Cortex of kidney (tissue), 1 donor: ENCODE measurements at places on chromosomes 7 and 10.

DNA sequence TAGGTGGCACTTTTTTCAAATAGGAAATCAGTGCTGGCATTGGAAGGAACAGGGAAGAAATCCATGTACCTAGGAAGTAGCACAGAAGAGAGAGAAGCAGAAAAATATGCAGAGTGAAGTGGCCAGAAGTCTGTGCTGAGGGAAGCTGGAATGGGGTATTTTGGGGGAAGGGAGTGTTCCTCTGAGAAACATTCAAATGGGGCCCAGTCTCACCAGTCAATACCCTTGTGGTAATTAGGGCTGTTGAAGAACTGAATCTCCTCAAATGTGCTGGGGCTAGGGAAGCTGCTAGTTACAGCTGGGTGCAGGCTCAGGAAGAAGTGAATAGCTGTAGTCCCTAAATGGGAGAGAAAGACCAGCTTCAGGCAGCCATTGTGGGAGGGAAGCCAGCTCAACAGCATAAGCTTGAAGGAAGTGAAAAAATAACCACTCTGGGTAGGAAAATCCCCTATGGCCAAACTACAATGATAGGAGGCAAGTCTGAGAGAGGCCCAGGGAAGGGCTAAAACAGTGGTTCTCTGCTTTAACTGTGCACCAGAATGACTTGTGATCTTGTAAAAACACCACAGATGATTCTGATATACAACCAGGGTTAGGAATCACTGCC is 7.6 kb downstream of the NDST2 start:
- no peak for DNase-seq

DNA sequence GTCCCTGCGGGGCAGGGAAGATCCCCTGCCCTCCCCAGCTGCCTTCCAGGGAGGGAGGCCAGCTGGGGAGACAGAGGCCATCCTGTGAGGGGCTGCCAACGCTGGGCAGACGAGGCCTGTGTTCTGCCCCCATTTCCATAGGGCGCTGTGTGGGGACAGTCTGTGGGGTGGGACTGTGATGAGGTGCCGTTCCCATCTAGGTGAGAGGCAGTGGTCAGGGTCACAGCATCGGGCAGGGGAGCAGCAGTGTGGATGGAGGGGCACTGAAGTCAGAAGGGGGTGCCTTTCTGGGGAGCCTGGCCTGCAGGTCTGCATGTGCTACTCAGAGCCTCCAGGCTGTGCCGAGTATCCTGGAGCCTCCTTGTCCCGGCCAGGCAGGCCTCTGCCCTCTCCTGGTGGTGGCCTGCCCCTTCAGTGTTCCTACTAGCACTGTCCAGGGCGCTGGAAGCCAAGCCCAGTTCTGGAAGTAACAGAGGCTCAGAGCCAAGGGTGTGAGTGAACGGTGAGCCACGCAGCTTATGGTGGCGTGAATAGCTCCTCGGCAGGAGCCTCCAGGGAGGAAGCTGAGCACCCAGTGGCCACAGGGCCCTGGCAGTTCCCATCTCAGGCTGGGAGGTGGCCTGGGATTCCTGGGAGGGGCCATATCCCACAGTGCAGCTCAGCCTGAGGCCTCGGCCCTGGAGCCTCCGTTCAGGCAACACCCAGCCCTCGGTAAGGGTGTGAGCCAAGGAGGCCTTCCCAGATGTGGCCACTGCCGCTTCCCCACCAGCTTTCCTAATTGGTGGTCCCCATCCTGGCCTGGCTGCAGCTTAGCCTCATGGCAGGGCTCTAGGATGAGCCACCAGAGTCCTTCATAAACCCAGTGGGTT is 23.3 kb upstream of the CSGALNACT2 start:
- no peak for DNase-seq

GRCh38 chr10:88027570-88027969 is 164.1 kb downstream of the PTEN start:
- no peak for DNase-seq

DNA sequence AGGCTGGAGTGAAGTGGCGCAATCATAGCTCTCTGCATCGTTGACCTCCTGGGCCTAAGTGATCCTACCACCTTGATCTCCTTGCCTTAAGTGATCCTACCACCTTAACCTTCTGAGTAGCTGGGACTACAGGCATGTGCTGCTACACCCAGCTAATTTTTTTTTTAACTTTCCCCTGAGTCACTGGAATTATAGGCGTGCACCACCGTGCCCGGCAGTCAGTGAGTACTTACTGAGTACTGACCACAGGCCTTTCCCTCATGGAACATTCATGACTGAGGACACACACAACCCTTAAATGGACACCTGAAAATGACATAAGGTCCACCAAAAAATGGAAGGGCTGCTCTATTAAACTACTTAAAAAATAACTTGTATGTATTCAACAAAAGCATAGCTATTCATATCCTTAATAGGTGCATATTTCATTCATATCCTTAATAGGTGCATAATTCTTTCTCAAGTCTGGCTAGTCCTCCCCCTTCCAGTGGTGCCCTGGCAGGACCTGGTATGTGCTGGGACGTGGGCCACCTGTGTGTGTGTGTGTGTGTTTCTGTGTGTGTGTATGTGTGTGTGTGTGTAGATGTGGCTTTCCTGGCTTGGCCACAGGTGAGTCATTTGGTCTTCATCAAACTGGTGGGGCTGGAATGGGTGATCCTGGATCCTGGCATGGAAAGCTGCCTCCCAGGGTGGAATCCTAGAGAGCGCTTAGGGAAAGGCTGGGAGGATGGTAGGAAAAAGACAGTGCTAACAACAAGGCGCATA is 3.5 kb downstream of the FAM180A start:
- DNase-seq, result no peak

GRCh38 chr10:15661574-15661973 is 58.1 kb downstream of the ITGA8 start:
- no peak for DNase-seq

DNA sequence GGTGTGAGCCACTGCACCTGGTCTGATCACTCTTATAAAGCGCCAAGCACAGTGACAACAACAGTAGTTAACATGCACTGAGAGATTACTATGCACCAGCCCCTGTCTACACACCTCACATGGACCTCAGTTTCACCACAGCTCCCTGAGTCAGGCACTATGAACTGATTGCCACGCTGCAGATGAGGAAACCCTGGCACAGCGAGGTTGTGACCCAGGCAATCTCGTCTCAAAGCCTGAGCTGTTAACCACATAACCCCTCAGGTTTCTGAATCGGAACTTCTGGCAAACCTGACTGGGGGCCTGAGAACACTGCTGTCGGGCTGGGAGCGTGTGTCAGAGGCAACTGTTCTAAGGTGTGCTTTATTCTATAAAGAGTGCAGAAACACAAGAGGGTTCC is 150.8 kb downstream of the RNF216 start:
- no peak for DNase-seq

DNA sequence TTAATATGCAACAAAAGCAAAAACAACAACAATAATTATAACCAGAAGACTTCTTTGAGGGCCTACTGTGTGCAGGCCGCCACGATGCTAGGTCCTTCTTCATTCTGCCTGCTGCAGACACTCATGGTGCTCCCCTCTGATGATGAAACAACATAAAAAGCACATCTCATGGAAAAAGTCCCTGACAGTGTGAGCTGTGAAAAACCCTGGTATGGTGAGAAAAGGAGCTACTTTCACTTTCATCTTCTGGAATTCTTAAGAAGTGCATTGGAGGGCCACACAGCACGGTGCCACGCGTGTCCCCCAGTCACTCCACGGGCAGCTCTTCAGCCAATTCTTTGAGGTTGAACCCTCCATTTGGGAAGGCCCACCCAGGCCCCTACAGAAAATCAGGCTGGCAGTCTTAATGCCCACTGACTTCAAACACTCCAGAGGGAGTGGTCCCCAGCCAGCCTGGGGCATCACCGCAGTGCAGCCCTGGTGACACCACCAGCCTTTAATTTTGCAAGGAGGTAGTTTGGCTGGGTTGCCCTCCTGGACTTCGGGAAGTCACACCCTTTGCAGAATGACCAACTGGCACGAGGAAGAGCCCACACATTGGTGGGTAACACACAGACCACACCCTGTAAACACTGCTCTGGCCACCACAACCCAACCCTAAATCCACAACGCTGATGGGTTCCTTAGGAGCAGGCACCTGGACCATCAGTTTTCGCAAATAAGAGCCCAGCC is 7.7 kb downstream of the KCNMA1 start:
- DNase-seq, result no peak

DNA sequence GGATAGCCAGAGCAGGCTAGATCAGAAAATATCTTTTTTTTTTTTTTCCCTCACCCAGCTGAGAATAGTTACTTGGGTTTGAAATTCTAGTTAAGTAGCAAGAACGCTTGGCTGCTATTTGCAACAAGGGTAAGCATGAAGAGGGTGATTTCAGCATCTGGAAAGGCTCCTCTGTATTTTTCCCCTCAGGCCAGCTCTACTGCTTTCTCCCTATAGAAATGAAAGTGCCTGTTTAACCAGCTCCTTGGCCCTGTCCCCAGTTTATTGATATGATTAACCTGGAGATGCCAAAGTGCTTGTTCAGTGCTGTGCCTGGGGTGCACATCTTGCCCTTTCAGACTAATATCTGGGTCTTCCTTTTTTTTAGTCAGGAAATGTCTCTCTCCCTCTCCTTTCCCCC is 37.1 kb downstream of the AP3M1 start:
- no peak for DNase-seq

DNA sequence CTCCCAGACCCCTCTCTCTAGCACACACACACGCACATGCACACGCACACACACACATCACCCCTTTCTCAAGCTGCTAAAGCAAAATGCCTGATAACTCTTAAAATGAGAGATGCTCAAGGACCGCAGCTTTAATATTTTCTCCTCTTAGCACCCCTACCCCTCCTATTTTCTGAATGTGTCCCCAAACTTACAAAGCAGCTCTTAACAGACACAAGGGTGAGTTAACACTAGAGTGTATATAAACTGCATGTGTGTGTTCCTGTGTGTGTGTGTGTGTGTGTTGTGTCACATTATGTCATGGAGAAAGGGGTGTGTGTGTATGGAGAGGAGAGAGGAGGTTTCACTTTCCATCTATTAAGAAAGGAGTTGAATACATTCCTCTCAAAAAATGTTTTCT is 1.3 kb downstream of the PTN start:
- no peak for DNase-seq

GRCh38 chr10:50614444-50615137 is 9.2 kb downstream of the SGMS1 start:
- no peak for DNase-seq

DNA sequence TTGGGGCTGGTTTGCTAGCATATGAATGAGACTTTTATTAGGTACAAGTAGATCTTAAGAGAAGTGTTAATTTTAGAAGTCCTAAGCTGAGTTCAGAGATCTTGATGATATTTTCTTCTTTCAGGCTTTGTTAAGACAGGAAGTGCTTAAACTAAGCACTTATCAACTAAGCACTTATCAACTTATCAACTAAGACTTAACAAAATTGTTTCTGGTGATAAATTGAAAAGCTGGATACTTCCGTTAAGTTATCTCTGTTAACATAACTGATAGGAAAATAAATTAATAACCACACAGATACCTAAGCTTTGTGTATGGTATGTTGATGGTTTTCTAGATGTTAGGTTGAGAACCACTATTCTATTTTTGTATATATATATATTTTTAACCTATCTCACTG is 113.7 kb downstream of the PHTF2 start:
- no peak for DNase-seq

DNA sequence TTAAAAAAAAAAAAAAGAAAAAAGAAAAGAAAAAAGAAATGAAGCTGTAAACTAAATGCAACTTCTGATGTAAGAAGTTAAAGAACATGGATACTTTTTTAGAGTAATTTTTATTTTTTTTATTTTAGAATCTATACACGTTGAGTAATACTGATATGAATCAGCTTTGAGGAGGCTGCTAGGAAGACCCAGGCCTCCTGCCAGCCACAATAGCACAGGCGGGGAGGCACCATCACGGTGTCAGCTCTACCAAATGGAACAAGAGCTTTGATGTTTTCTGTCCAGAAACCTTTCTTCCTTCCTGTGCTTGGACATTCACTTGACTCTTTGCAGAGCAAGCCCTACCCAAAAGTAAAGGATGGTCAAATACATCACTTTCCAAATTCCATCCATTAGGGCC is 45.3 kb upstream of the EGR2 start:
- no peak for DNase-seq

- no peak for DNase-seq
Observed at GRCh38 chr7:74338366-74339108, 49.3 kb downstream of the CLIP2 start.

DNA sequence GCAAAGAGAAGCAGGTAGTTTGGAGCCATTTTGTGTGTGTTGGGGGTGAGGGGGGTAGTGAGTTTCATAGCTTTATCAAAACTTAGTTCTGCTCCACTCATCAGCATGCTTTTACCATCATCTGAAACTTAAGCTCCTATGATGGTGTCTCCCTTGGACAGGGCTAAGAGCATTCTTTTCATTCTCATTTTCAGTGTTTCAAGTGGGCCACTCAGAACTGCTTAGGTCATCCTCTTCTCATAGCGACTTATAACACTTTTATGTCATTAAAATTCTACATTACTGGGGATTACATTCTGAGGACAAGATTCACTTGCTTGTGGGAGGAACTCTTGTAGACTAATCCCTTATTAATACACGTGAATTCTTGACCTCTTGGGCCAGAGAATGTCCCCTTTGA is 649.4 kb downstream of the SUGCT start:
- no peak for DNase-seq

GRCh38 chr7:131507592-131508331 is 48.7 kb downstream of the PODXL start:
- DNase-seq, result no peak

GRCh38 chr7:57399972-57400371 is 50.0 kb upstream of the ZNF716 start:
- no peak for DNase-seq

- DNase-seq, result no peak
Observed at GRCh38 chr7:116897661-116898060, 35.3 kb downstream of the CAPZA2 start.

GRCh38 chr7:21193895-21194294 is 234.0 kb upstream of the SP4 start:
- DNase-seq, result no peak

- no peak for DNase-seq
Observed at GRCh38 chr10:17562614-17563013, 54.6 kb downstream of the HACD1 start.
